HCT116 (cell line): ENCODE measurements at places on chromosomes 2 and 18. TPM values are rescaled to one million over a fixed set of nuclear protein-coding genes. Genes with fewer than 3 reads are reported as not detected.

Gene TWIST2
- total RNA-seq: not detected

Gene CDK5R2
- total RNA-seq: 0.44 TPM

Gene MRPS9
- total RNA-seq: 49.7 TPM

Gene CHRNG
- not detected for total RNA-seq

Gene RFX8
- total RNA-seq: not detected

Gene OSGEPL1
- total RNA-seq: 11.2 TPM

Gene CBLN2
- not detected for total RNA-seq

Gene SERPINB11
- total RNA-seq: not detected

Gene MYL12B
- total RNA-seq: 403 TPM

Gene DSEL
- 0.05 TPM for total RNA-seq

Gene LMAN2L
- total RNA-seq: 15.2 TPM

Gene GAREM1
- 11.1 TPM for total RNA-seq

Gene DNAH7
- not detected for total RNA-seq

Gene RBKS
- total RNA-seq: 2.4 TPM

Gene DNAJC5G
- total RNA-seq: 2.5 TPM

Gene ZBTB7C
- 0.37 TPM for total RNA-seq

Gene CHMP3
- total RNA-seq: 63.4 TPM

Gene PTH2R
- total RNA-seq: 0.12 TPM

Gene OXER1
- total RNA-seq: not detected

Gene RAPGEF4
- 0.59 TPM for total RNA-seq

Gene TEKT4
- total RNA-seq: not detected

Gene SH3BP4
- 32.9 TPM for total RNA-seq

Gene ACADL
- not detected for total RNA-seq

Gene WNT6
- total RNA-seq: 1.4 TPM

Gene ITM2C
- 117 TPM for total RNA-seq

Gene SERPINB13
- 0.07 TPM for total RNA-seq

Gene VWC2L
- total RNA-seq: not detected

Gene CTAGE1
- total RNA-seq: not detected

Gene PLGLB2
- 0.91 TPM for total RNA-seq

Gene FER1L5
- total RNA-seq: 0.91 TPM

Gene ALLC
- not detected for total RNA-seq

Gene CXCR2
- 0.15 TPM for total RNA-seq

Gene CNTNAP5
- not detected for total RNA-seq

Gene FBXO15
- 1.1 TPM for total RNA-seq

Gene LYG2
- 0.27 TPM for total RNA-seq

Gene GPAT2
- total RNA-seq: 54.2 TPM

Gene ATP6V1B1
- 0.74 TPM for total RNA-seq

Gene SLC4A3
- 23.0 TPM for total RNA-seq

Gene QPCT
- total RNA-seq: not detected

Gene CLASP1
- total RNA-seq: 41.9 TPM
